Stimulated activated CD4-positive, alpha-beta T cell treated with anti-CD3 and anti-CD28 coated beads, Interleukin-15, amount 100 ng/mL, for 24 hours (primary cell): ENCODE measurements at places on chromosomes 11 and 22.

- no peak for DNase-seq
Observed at GRCh38 chr11:59145534-59145933, 2.9 kb downstream of the FAM111A start.

- no peak for DNase-seq
Observed at GRCh38 chr22:21455334-21456089, 11.7 kb upstream of the TMEM191C start.

GRCh38 chr22:45181766-45182165 lies 18.0 kb downstream of the NUP50 start:
- DNase-seq = no peak

GRCh38 chr11:59138643-59139042 lies 4.0 kb upstream of the FAM111A start:
- no peak for DNase-seq

DNA sequence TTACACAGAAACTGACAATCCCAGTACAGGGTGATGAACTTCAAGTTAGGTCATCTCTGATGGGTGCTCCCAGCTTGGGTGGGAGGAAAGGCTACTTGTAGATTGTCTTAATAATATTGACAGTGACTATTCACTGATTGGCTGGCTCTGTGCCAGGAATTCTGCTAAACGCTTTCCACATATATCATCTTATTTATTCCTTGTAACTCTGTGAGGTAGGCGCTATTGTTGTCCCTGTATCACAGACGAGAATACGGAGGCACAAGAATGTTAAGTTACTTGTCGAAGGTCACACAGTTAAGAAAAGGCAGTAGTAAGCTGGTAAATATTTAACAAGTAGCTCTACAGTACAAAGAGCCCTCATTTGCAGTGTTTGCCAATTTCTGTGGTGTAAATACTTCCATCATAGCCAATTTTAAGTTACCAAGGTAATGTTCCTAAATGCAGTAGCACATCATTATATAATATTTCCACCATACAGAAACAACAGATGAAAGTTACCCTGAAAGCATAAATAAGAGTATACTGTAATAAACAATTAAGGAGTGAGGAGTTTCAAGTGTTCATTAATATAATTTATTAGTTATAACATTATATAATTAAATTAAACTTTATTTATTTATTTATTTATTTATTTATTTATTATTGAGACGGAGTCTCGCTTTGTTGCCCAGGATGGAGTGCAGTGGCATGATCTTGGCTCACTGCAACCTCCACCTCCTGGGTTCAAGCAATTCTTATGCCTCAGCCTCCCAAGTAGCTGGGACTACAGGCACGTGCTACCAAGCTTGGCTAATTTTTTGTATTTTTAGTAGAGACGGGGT lies 11.5 kb upstream of the TIMP3 start:
- no peak for DNase-seq

DNA sequence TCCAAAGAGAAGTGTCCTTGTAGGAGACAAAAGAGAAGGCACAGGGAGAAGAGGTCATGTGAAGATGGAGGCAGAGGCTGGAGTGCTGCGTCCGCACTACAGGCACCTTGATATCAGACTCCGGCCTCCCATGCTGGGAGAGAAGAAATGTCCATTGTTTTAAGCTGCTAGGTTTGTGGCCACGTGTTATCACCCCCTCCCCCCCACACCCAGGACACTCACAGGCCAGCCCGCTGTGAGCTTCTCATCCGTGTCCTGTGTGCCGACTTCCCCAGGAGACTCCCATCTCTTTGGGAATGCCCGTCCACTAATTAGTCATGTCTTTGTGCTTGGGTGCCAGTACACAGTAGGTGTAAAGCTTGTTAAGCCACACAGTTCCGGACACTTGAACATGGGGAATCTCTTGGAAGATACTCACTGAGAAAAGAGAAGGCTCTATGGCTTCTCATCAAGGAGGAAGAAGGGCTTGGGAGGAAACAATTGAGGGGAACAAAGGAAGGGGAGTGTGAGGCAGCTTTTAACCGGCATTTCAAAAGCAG lies 1234.7 kb downstream of the TBC1D22A start:
- DNase-seq = no peak

GRCh38 chr11:132535830-132536229 lies 996.5 kb downstream of the OPCML start:
- no peak for DNase-seq

- no peak for DNase-seq
Observed at GRCh38 chr11:97965849-97966646, 1054.7 kb upstream of the CNTN5 start.

GRCh38 chr11:69721745-69722144 lies 17.9 kb upstream of the FGF19 start:
- DNase-seq = no peak

GRCh38 chr11:2778630-2779498 lies 79.1 kb upstream of the KCNQ1OT1 start:
- DNase-seq = no peak

GRCh38 chr11:12693479-12694182 lies 19.4 kb downstream of the TEAD1 start:
- peak; percentile 40 for DNase-seq

- no peak for DNase-seq
Observed at GRCh38 chr11:76119779-76120178, 86.5 kb downstream of the WNT11 start.

GRCh38 chr11:17230867-17231851 lies 23.4 kb upstream of the PIK3C2A start:
- peak; percentile 62 for DNase-seq

- no peak for DNase-seq
Observed at GRCh38 chr22:29041408-29041807, 20.2 kb downstream of the C22orf31 start.

DNA sequence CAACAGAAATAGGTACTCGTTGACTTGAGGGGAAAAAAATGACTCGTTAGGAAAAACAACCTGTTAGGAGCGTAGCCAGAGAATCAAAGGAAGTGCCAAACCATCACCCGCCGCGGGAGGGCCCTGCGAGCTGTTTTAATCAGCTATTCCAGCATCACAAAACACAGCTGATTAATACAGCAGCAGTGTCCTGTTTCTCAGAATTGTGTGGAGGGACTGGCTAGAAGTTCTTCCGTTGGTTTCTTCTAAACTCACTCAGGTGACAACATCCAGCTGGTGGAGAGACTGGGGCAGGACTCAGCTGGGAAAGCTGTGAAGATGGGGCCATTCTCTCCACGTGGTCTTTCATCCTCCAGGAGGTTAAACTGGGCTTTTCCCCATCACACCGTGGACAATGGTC lies 28.0 kb downstream of the HSPA8 start:
- DNase-seq = peak; percentile 13
